ENCODE measurements at places on chromosomes 2 and 18. TPM values are rescaled to one million over a fixed set of nuclear protein-coding genes. Genes with fewer than 3 reads are reported as not detected.

Gene IL37
- polyA plus RNA-seq, result not detected

Gene RGPD3
- polyA plus RNA-seq, result 0.06 TPM

Gene XDH
- not detected for polyA plus RNA-seq

Gene OBSL1
- not detected for polyA plus RNA-seq

Gene HOXD13
- not detected for polyA plus RNA-seq

Gene CDH19
- not detected for polyA plus RNA-seq

Gene PLCD4
- 0.40 TPM for polyA plus RNA-seq

Gene SKA1
- 0.90 TPM for polyA plus RNA-seq

Gene LAMA1
- polyA plus RNA-seq, result not detected

Gene PLGLB1
- polyA plus RNA-seq, result 1.5 TPM

Gene SCN7A
- not detected for polyA plus RNA-seq

Gene COMMD1
- 55.2 TPM for polyA plus RNA-seq

Gene ME2
- 44.9 TPM for polyA plus RNA-seq

Gene NTSR2
- polyA plus RNA-seq, result not detected

Gene MROH2A
- not detected for polyA plus RNA-seq

Gene LYPD1
- polyA plus RNA-seq, result not detected

All from IgD-negative memory B cell (primary cell).